SJSA1 (cell line): ENCODE measurements at places on chromosomes 1 and 21. TPM values are rescaled to one million over a fixed set of nuclear protein-coding genes. Genes with fewer than 3 reads are reported as not detected.

Gene ATP1B1
- 23.0 and 23.3 TPM in 2 replicates for total RNA-seq

- H3K27me3 ChIP-seq: no peaks in the 10 kb centered on the region
- no peak overlapping the region for H3K4me3 ChIP-seq
- peaks cover 37% of the 10 kb centered on the region for H3K4me1 ChIP-seq
- no peaks in the 10 kb centered on the region for H3K36me3 ChIP-seq
Observed at GRCh38 chr1:79042539-79042938, 36.0 kb upstream of the ADGRL4 start.

DNA sequence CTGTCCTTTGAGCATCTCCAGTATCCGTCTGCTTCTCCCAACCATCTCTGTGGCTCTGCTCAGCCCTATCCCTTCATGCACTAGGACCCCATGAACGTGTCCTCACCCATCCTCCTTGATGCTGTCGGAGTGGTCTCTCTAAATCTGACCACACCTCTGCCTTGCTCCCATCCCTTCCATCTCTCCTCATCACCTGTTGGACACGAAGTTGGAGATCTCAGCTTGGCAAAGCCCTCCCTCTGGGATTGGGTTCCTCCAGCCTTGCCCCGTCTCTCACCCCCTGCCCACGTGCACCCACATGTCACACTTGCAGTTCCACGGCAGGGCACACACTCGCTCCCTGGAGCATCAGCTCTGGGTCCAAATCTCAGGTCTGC is 135.7 kb downstream of the ACTL8 start:
- H3K27ac ChIP-seq: no peak overlapping the region
- no peaks in the 10 kb centered on the region for H3K4me1 ChIP-seq
- no peak overlapping the region for H3K4me3 ChIP-seq

- no peak for DNase-seq
- H3K4me1 ChIP-seq: peaks cover under 1% of the 10 kb centered on the region; the same call in 1 of the 2 replicates
- no peak overlapping the region for H3K4me3 ChIP-seq
Observed at GRCh38 chr1:115753830-115754229, 14.7 kb downstream of the CASQ2 start.

Gene AGO1
- total RNA-seq: 3.4 and 7.9 TPM in 2 replicates

Gene FAM163A
- total RNA-seq: not detected in 2 replicates

DNA sequence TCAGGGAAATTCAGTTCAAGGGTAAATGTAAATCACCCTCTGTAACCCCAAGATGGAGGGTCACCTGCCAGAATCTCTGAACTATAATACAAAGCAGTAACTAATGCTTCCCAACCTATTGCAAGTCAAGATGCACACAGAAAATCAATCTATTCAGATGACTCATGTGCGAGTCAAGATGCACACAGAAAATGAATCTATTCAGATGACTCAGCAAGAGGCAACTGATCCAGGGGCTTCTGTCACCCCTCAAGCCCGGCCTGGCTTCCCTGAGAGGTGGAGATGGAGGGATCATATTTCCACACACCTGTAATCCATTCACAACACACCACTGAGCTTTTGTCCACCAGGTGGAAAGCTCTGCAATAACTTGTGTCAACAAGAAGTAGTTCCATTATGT is 17.4 kb upstream of the HIVEP3 start:
- H3K4me3 ChIP-seq: no peak overlapping the region
- H3K27ac ChIP-seq: no peak overlapping the region
- no peaks in the 10 kb centered on the region for H3K27me3 ChIP-seq
- no peak for DNase-seq

DNA sequence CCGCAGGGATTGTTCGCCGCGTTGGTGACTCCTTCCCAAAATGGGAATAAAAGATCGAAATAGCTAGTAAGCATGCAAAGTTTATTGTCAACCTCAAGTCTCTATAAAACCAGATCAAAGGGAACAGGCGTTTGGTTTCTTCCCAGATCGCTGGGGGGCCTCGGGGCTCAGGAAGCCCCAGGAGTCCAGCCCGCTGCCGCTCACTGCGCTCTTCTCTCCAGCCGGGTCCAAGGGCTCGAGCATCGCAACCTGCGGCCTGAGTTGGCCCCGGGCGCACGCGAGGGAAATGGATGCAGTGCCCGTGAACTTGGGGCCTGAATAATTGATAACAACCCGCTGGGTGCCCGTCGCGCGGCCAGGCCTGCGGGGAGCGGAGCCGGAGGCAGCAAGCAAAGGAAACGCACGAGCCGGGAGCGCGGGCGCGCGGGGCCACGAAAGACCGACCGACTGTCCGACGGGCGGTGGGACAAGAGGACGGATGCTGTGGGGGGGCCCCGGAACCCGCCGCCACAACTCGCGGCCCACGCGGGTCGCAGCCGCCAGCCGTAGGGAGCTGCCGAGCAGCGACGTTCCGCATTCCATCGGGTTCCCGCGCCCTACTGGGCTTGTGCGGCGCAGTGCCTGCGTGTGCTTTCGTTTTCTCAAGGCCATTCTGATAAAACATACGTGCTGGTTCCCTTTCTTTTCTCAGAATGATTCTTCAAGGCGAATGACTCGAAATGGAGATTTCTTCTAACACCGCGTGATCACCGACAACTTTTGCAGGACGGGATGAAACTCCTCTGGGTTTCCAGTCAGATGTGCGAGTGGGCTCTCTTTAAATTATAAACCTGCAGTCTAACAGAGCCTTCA is 14.0 kb upstream of the ALX3 start:
- H3K4me3 ChIP-seq: no peak overlapping the region
- H3K27me3 ChIP-seq: peaks cover 48% of the 10 kb centered on the region
- no peak overlapping the region for H3K27ac ChIP-seq
- H3K4me1 ChIP-seq: no peaks in the 10 kb centered on the region
- DNase-seq: no peak
